ENCODE measurements at places on chromosomes 1 and 21. TPM values are rescaled to one million over a fixed set of nuclear protein-coding genes. Genes with fewer than 3 reads are reported as not detected.
A peak's percentile ranks its signal among the peaks of the same experiment; 100 is the strongest.

DNA sequence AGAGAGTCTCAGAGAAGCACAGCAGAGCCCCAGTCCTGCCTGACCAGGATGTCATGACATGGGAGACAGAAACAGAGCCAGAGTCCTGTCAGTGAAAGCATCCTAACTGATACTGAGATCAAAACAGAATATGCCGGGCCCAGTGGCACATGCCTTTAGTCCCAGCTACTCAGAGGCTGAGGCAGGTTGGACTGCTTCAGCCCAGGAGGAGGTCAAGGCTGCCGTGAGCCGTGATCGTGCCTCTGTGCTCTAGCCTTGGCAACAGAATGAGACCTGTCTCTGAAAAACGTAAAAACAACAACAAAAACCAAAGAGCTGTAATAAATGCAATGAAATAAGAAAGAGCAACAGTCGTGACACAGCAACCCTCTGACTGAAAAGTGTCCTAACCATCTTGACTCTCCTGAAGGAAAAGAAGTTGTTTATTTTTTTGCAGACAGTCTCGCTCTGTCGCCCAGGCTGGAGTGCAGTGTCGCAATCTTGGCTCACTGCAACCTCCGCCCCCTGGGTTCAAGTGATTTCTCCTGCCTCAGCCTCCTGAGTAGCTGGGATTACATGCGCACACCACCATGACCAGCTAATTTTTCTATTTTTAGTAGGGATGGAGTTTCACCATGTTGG, 189.2 kb downstream of the SLC45A1 start:
- H3K4me1 ChIP-seq: peaks cover 3% of the 10 kb centered on the region
- no peaks in the 10 kb centered on the region for H3K27me3 ChIP-seq
- DNase-seq: no peak
- H3K4me3 ChIP-seq: no peak overlapping the region
- H3K27ac ChIP-seq: no peak overlapping the region
- H3K36me3 ChIP-seq: no peaks in the 10 kb centered on the region

OR2L3 gene
- total RNA-seq: not detected

GRCh38 chr1:59674595-59674994, 140.2 kb upstream of the HOOK1 start:
- peak overlapping the region; percentile 71 for H3K27ac ChIP-seq
- no peak for DNase-seq
- no peak overlapping the region for H3K4me3 ChIP-seq
- no peaks in the 10 kb centered on the region for H3K36me3 ChIP-seq
- H3K27me3 ChIP-seq: no peaks in the 10 kb centered on the region
- H3K4me1 ChIP-seq: peaks cover 42% of the 10 kb centered on the region

CGN gene
- total RNA-seq: 66.4 TPM

S100A1 gene
- total RNA-seq: 2.7 TPM

H3-3A gene
- 617 TPM for total RNA-seq

CYP4Z1 gene
- total RNA-seq: not detected

DNA sequence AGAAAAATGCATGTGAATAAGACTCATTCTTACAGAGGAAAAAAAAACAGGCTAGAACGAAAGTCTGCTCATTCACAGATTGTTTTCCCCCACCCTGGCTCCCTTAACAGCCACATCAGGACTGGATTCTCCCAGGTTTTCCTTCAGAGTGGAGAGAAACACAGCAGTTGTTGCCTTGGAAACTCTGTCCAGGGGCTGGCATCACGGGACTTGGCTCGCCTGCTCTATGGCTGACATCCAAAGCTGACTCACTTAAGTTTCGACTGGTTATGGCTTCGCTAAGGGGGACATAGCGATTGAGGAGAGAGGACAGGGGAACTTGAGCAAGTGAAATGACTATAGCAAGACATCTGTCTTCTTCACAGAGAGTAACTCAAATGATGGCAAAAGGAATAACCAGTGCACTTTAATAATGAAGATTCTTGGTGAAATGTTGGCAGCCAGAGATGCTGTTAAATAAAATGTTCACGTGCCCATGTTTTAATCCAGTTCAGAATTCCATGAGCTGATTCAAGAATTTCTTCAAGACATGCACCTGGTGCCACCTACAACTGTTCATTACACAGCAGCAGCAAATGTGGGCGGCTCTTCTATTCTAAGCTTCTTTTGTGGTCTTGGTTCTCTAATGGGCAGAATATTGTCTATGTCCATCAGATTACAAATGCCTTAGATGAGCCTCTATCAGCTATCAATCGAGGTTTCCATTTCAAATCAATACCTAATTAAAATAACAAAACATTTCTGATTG, 21.8 kb downstream of the MIS18A start:
- no peaks in the 10 kb centered on the region for H3K36me3 ChIP-seq
- peaks cover 17% of the 10 kb centered on the region for H3K4me1 ChIP-seq
- H3K27me3 ChIP-seq: no peaks in the 10 kb centered on the region
- H3K4me3 ChIP-seq: no peak overlapping the region

C1orf94 gene
- total RNA-seq: not detected

- no peaks in the 10 kb centered on the region for H3K27me3 ChIP-seq
- H3K36me3 ChIP-seq: no peaks in the 10 kb centered on the region
- no peak overlapping the region for H3K4me3 ChIP-seq
- no peaks in the 10 kb centered on the region for H3K4me1 ChIP-seq
- DNase-seq: no peak
These were observed 85.1 kb downstream of the KCNN3 start for GRCh38 chr1:154784924-154785531.

GRCh38 chr1:165843304-165843703, 15.9 kb downstream of the UCK2 start:
- no peaks in the 10 kb centered on the region for H3K27me3 ChIP-seq
- no peak overlapping the region for H3K27ac ChIP-seq
- H3K4me1 ChIP-seq: no peaks in the 10 kb centered on the region
- no peak for DNase-seq
- no peaks in the 10 kb centered on the region for H3K36me3 ChIP-seq
